ENCODE measurements at places on chromosomes 2 and 18.

- no peak for DNase-seq
Observed at GRCh38 chr2:69505710-69506109, 68.5 kb upstream of the NFU1 start.

GRCh38 chr2:74959106-74959751 is 786 bp downstream of the POLE4 start:
- no peak for DNase-seq

- DNase-seq = no peak
Observed at GRCh38 chr2:165173215-165173614, 30.6 kb downstream of the SCN3A start.

DNA sequence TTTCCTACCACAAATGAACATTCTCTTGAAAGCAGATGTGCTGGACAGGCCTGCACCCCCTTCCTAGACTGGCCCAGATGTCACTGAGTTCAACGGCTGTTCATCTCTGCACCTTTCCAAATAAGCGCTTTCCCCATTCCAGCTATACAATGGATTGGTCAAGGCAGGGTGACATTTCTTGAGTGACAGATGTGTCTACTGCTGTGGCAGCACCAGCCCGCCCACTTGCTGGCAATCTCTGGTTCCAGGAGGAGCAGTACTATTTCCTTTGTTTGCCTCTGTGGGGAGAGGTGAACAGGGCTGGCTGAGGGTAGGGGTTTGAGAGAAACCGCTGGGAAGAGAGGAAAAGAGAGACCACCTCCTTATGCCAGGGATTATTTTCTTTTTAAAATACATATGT is 269.5 kb upstream of the POU3F3 start:
- DNase-seq = no peak

GRCh38 chr2:878245-878930 is 72.3 kb upstream of the SNTG2 start:
- no peak for DNase-seq

DNA sequence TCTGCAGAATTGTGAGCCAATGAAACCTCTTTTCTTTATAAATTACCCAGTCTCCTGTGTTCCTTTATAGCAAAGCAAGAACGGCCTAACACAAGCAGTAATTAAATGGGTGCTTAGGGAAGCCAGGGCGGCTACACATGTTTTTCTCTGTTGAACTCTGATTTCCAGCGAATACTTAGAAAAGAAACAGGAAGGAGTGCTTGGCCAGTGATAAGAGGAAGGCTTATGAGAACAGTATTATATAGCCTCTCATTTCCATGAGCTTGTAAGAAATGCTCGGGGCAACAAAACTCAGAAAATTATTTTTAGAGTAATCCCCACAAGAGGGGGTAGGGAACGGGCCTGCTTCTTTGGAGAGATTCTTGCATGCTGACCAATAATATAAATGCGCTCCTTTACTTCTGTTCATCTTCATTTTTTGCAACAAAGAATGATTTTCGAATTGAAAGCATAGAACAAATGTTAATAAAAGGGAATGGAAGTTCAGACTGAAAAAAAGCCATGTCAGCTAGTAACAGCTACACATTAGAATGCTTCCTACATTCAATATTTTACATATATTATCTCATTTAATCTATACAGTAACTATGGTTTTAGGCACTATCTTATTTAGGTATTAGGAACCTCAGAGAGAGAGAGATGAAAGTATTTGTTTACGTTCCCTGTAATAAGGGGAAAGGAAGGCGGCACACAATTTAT is 49.7 kb upstream of the CCDC85A start:
- DNase-seq = no peak

- no peak for DNase-seq
Observed at GRCh38 chr2:21916934-21917522, 793.3 kb downstream of the TDRD15 start.

DNA sequence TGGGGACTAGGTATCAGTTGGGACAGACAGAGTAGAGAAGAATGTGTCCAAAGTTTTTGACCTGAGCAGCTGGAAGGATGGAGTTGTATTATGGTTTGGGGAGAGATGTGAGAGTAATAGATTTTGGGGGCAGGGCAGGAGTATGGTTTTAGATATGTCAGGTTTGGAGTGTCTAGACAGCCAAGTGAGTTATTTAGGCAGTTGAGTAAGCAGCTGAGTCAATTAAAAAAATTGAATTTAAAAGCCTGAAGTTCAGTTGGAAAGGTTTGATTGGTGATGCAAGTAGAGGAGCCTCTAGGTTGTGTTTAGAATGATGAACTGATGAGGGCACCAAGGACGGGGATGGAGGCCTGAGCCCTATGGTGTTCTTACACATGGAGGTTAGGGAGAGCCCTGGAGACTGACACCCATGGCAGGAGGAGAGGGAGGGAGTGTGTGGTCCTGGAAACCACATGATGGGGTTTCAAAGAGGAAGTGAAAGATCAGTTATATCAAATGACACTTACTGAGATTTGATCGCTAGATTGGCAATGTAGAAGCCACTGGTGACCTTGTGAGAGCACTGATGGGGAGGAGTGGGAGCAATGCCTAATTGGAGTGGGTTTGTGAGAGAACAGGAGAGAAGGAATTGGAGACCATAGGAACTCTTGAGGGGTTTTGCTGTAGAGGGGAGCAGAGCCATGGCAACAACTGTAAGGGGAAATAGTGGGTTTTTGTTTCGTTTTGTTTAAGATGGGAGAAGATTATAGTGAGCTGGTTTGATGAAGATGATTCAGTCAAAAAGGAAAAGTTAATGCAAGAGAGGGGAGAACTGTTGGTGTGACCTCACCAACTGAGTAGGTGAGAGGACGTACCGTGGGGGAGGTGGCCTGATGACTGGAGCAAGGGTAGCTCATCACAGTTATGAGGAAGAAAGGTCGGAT is 10.3 kb downstream of the ITGA6 start:
- DNase-seq = no peak

- DNase-seq = no peak
Observed at GRCh38 chr2:225223301-225223700, 176.2 kb upstream of the NYAP2 start.

DNA sequence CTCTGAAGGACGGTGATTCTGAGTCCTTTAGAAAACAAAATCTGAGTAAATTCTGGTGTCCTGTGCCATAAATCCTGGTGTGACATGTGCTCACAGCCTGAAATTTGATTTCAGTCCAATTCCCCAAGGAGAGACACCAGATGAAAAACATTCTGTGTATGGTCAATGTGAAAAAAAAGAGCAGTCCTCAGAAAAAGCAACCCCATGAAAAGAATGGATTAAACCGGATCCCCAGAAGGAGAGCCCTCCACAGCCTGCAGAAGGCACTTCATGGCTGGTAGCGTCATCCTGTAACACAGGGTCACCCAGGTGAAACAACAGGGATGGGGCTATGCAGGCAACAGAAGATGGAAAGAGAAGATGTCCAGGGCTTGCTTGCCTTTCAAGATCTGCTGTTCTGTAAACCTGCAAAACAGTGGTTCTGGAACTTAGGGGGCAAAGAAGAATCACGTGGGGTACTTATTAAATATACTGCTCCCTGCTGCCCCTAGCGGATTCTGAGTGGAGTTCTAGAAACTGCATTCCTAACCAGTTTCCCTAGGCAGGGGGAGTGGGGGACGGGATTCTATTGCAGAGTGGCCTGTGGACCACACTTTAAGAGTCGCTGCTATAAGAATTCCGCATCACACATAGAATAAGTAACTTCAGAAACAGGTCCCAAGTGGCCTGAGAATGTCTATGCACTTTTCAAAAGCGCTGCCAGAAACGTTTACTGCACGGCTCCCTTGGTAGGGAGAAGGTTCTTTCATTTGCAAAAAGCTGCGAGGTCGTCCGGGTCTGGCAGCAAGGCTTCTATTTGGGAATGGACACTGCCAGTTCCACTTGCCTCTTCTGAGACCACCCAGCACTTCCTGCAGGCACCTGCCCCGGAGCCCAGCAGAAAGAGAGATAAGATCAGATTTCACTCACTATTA is 118.9 kb upstream of the ARL5A start:
- peak; percentile 8 for DNase-seq

DNA sequence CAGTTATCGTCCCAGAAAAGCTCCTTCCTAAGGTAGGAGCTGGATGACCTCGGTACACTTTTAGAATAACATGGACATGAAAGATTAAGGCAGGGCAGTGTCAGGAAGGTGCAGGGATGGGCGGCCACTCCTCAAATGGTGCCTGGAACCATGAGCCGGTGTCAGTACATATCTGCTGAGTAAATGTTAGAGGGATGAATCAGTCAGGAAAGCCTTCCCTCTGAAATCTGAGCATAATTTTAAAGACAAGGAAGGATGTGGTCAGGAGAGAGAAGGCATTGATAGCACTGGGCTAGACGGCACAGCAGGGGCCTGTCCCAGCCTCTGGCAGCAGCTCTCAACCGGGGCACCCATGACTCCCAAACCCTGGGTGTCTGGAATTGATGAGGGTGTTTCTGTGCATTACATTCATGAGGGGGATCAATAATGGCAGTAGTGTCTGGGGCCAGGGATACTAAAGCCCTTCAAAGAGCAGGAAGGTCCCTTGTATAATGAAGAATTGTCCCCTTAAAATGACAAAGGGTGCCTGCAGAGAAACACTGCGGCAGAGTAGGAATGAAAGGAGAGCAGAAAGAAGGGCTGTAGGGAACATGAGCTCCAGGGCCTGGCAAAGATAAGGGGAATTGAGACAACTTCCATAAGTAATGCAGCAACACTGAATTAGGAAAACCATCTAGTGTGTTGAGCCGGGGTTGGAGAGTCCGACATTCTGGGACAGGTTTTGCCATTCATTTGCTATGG is 162.3 kb upstream of the REV1 start:
- no peak for DNase-seq

- no peak for DNase-seq
Observed at GRCh38 chr2:75021672-75022071, 63.2 kb downstream of the POLE4 start.

DNA sequence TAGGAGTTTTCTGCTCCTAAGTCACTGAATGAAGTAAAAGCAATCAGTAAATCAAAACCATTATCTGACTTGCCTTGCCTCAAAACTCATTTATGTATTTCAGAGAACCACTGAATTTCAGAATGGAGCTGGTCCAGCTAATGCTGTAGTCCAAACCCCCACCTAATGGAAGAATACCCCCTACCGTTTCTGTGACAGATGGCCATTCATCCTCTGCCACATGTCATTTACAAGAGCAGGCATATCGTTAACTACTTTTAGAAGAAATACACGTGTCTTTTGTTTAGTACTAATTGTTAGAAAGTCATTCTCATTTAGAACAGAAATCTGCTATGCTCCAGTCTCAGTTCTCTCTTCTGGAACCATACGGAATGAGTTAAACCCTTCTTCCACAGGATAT is 12.8 kb upstream of the GALNT5 start:
- DNase-seq = no peak

DNA sequence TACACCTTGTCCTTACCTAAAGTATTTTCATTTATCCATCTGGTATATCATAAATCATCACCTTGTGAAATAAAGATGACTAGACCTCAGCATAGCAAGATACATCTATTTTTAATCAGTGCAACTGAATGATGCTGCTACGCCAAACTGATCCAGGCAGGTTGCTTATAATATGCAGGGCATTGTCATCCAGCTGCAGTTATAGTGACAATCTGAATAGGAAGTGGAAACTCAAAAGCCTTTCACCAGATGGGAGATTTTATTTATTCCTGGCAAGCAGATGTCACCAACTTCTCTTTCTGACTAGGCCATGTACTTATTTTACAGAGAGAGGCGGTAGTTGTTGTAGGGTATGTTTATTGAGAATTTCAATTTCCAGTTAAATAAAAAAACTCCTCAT is 747.3 kb downstream of the ADCYAP1 start:
- DNase-seq = no peak

DNA sequence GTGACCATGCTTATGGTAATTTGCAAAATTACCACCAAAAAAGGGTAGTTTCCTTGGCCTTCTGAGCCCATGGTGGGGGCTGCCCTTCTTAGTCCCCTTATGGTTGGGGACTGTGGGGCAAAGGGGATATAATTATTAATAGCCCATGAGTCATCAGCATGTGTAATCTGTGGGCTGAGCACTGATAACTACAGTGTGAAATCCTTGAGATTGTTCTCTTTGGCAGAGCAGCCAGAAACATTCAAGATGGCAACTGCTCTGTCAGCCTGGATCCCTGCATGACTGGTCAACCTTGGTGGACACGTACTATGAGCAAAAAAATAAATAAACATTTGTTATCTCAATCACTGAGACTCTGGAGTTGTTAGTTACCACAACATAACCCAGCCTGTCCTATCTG is 61.3 kb downstream of the MGAT4A start:
- no peak for DNase-seq

DNA sequence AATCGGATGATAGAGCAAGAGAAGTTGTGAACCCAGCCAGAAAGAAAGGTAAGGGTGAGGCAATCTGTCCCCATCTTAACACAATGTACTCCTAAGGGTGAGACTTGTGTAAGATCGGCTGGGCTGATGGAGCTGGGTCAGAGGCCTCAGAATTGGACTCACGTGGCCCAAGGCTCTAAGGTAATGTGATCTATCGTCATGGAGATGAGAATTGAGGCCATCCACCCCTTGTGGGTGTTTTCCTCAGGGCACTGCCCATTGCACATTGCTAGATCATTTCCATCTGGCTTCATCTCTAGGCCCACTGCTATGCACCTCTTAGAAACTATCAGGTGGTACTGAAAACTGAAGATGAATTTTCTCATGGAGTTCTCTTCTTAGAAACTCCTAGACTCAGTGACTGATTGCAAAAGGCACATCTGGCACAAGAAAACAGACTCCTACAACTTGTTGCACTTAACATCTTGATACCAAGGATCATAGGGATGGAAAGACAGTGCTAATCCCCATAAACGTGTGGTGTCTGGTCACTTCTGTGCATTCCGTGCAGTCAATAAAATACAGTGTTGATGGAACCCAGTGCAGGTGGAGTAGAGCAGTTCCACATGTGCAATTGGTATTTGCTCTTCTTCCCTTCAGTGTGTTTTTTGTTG is 228.9 kb upstream of the FOSL2 start:
- DNase-seq = no peak

- DNase-seq = no peak
Observed at GRCh38 chr2:67982956-67983355, 79.8 kb downstream of the C1D start.

DNA sequence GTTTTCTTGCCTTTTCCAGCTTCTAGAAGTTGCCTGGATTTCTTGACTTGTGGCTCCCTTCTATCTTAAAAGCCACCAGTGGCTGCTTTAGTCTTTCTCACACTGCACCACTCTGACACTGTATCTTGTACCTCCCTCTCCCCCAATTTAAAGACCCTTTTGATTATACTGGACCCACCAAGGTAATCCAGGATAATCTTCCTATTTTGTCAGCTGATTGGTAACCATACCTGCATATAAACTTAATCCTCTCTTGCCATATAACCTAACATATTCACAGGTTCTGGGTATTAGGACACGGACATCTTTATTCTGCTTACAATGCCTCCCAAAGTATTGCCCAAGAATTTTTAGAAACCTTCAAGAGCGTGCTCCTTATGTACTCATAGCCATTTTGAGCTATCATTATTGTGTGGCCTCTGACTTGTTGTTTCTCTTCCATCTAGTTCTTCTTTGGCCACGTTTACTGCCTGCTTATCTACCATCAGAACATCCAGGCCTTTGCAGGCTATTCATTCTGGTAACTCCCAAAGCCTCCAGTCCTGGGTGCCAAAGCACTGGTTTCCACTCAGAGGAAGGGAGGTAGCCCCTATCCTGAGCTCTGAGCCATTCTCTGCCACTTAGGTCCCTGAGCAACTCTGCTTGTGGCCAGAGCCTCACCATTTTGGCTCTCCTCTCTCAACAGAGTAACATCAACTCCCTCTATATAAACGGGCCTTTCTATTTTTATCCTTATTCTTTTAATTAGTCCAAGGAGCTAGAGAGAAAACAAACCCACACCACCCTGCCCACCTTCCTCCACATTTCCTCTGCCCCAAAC is 70.8 kb downstream of the MYO3B start:
- no peak for DNase-seq
